Activated B cell treated with CpG ODN at 0.5 μM for 24 hours (primary cell): ENCODE measurements at places on chromosomes 2 and 18.

DNA sequence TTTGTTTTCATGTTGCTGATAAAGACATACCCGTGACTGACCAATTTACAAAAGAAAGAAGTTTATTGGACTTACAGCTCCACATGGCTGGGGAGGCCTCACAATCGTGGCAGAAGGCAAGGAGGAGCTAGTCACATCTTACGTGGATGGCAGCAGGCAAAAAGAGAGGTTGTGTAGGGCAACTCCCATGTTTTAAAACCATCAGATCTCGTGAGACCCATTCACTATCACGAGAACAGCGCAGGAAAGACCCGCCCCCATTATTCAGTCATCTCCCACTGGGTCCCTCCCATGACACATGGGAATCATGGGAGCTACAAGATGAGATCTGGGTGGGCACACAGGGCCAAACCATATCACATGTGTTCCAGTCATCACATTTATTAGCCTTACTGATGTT is 16.8 kb downstream of the AQP12A start:
- no peak for DNase-seq

DNA sequence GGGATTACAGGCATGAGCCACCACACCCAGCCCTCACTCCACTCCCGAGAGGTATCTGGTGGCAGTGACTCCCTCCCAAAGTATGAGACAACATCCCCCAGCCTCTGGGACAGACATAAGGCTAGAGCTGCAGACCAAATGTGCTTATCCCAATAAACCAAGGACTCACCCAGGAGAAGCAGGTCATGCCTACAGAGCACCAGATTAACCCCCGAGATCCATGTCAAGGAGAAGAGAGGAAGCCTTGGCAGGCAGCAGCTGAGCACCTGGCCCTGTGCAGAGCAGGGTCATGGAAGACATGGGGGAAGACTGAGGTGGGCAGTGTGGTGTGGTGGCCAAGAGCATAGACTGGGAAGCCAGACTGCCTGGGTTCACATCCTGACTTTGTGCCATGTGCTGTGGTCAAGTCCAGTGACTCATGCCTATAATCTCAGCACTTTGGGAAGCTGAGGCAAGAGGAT is 7.2 kb downstream of the RAB11FIP5 start:
- DNase-seq = no peak

- no peak for DNase-seq
Observed at GRCh38 chr18:49399003-49399402, 61.4 kb downstream of the DYM start.

DNA sequence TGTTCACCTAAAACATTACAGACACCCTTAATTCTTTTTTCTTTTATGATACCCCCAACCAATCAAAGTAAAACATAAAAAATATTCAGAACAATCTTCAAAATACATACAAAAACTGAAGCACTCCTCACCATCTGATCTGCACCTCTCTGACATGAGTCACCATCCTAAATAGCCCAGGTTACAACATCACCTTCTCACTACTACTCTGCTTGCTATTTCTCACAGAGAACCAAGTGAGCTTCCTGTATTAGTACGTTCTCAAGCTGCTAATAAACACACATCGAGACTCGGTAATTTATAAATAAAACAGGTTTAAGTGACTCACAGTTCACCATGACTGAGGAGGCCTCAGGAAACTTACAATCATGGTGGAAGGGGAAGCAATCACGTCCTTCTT is 183.5 kb downstream of the CBLN2 start:
- DNase-seq = no peak

DNA sequence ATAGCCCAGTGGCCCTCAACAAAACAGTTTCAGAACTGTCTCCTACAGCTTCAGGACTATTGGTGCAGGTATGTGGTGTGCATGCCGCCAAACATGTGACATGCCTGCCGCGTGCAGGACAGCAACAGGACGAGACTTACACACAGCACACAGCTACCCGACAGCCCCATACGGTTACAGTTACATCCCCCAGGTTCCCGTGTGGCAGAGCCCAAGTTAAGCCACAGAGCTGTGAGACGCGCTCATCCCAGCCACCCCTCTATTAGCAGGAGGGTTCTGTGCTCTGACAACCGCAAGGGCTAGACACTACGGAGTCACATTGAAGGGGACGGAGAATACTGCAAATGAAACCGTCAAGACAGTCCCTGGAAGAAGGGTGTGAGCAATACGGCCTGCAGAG is 16.4 kb upstream of the TUBB6 start:
- no peak for DNase-seq

- DNase-seq = no peak
Observed at GRCh38 chr2:80454628-80455027, 150.1 kb upstream of the LRRTM1 start.

GRCh38 chr18:45588376-45589355 is 26.6 kb upstream of the SLC14A2 start:
- no peak for DNase-seq

DNA sequence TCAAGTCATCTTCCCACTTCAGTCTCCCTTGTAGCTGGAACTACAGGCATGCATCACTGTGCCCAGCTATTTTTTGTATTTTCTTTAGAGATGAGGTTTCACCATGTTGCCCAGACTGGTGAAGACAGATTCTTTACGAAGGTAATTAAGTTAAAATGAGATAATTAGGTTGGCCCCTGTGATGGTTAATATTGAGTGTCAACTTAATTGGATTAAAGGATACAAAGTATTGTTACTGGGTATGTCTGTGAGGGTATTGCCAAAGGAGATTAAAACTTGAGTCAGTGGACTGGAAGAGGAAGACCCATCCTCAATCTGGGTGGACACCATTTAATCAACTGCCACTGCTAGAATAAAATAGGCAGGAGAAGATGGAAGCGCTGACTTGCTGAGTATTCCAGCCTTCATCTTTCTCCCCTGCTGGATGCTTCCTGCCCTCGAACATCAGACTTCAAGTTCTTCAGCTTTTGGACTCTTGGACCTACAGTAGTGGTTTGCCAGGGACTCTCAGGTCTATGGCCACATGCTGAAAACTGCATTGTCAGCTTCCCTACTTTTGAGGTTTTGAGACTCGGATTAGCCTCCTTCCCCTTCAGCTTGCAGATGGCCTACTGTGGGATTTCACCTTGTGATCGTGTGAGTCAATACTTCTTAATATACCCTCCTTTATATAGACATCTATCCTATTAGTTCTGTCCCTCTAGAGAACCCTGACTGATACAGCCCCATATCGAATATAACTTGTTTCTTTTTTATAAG is 269.1 kb downstream of the TMX3 start:
- DNase-seq = no peak

DNA sequence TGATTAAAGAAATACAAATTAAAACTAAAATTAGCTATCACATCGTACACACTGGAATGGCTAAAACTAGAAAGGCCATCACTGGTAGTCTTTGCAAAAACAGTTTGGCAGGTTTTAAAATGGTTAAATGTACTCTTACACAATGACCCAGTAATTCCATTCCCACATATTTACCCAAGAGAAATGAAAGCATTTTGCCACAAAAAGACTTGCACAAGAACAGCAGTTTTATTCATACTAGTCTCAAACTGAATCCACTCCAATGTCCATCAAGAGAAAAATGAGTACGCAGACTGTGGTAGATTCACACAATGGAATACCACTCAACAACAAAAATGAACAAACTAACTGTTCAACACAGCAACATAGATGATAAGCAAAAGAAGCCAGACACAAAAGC is 29.1 kb downstream of the SP140L start:
- DNase-seq = no peak

- no peak for DNase-seq
Observed at GRCh38 chr2:16900405-16901025, 234.9 kb upstream of the CYRIA start.

DNA sequence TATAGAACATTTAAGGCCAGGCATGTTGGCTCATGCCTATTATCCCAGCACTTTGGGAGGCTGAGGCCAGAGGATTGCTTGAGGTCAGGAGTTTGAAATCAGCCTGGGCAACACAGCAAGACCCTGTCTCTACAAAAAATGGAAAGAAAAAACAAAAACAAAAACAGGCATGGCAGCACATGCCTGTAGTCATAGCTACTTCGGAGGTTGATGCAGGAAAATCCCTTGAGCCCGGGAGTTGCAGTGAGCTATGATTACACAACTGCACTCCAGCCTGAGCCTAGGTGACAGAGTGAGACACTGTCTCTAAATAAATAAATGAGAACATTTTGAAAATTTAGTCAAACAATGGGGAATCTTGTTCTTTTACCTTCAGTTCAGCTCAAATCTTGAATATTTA is 12.1 kb upstream of the YES1 start:
- no peak for DNase-seq

DNA sequence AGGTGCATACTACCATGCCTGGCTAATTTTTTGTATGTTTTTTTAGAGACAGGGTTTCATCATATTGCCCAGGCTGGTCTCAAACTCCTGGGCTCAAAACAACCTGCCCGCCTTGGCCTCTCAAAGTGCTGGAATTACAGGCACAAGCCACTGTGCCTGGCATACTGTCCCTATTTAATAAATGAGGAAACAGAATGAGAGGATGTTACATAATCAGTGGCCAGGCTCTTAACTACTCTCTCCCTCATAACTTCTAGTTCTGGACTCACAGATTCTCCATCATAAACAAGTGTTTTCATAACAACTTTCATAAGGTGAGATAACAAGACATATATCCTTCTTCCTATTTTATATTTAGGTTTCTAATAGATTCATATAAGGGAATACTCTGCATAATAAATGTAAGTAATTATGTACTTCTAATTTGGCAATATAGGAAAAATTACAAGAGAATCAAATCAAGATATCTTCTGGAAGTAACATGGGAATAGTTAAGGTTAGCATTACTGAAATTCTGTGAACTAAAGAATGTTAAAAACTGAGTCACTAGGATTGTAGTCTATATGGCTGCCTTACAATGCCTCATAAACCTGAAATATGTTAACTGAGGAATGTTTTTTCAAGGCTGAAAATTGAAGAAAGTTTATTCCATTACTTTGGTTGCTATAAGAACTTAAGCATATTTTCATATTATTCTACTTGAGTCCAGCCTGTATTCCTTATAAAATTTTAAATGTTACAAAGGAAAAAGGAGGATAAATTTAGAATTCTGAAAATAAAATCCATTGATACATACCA is 71.3 kb downstream of the SLC25A12 start:
- DNase-seq = no peak

GRCh38 chr2:46813020-46813415 is 102.6 kb downstream of the MCFD2 start:
- no peak for DNase-seq

GRCh38 chr18:48785736-48786454 is 164.9 kb downstream of the SMAD7 start:
- DNase-seq = no peak

GRCh38 chr18:62357079-62357719 is 32.1 kb downstream of the TNFRSF11A start:
- DNase-seq = no peak

GRCh38 chr2:57434441-57434840 is 612.2 kb upstream of the VRK2 start:
- DNase-seq = no peak

- no peak for DNase-seq
Observed at GRCh38 chr2:113232740-113233139, 46.0 kb downstream of the PAX8 start.

DNA sequence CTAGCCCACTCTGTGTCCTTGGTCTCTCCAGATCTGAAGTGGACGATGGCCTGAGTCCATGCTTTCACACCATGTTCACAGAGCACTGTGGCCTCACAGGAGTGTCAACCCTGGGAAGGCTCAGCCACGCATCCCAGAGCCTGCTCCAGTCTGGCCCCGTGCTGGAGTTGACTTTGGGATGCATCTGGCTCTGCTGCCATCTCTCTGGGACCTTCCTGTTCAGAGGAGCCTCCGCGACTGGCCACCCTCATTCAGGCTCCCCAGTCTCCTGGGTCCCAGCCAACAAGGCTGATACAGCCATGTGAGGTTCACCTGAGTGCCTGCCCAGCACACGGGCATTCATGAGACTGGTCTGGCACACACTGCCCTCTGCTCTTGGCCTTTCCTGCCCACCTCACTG is 199.7 kb upstream of the RAB6C start:
- no peak for DNase-seq

- DNase-seq = peak; percentile 10
Observed at GRCh38 chr2:239383759-239384156, 17.1 kb downstream of the HDAC4 start.

- DNase-seq = no peak
Observed at GRCh38 chr18:39752351-39752750, 2186.8 kb upstream of the CELF4 start.

DNA sequence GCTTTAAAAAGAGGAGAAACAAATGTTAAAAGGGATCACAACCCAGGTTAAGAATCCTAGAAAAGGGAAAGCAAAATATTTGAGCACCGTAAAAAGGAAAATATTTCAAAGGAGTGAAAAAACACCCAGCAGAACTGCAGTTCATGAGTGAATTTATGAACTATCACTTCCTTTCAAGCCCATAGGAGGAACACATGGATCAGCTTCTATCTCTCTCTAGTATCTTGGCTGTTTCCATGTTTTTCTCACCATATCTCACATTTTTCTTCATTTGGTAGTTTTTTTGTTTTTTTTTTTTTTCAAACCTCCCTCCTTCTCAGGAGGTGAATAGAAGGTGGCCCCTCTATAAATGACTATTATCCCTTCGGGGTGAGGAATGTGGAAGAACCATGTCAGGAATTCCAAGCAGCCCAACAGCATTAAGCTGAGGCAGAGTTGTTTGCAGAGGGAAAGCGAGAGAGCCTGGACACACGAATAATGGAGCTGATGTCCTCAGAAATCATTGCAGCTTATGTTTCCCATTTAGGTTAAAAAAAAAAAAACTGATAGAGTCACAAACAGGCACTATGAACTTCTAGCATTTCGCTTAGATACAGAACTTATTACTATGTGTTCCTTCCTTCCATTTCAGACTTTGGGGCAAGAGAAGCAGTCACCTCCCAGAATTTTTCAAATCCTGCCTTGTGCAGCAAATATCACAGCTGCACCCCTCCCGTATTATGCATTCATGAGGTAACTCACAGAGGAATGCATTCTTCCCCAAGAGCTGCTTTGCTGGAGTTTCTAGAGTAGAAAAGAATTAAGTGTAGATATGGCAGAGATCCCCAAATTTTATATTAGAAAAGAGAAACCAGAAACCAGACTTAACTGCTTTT is 315.6 kb downstream of the IRS1 start:
- DNase-seq = no peak

DNA sequence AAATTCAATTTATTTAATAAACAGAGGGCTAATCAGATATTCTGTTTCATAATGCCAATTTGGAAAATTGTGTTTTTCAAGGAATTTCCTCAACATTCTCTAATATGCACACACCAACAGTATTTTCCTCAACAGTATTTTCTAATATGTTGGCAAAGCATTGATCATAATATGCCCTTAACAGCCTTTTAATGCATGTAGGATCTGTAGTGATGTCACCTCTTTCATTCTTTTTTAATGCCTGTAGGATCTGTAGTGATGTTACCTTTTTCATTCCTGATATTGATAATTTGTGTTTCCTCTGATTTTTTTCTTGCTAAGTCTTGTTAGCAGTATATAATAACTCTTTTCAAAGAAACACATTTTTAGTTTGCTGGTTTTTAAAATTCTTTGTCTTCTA is 15.9 kb downstream of the VWA3B start:
- DNase-seq = no peak
